ENCODE measurements at places on chromosomes 4 and X.

- DNase-seq: no peak
These were observed 62.5 kb downstream of the FSTL5 start for GRCh38 chr4:162101337-162101736.

- no peak for DNase-seq
These were observed 62.8 kb downstream of the LRBA start for GRCh38 chr4:150952167-150952845.

DNA sequence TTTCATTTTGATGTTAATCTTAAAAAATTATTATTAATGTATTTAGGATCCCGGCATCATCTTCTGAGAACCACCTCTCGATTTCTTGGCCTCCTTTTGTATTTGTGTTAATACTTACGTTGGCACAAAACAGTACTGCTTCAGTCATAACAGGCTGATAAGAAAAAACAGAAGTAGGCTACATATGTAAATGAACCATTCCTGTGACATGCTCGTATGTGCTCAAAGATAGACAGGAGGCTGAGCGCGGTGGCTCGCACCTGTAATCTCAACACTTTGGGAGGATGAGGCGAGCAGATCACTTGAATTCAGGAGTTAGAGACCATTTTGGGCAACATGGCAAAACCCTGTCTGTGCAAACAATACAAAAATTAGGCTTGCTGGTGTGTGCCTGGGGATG is 109.4 kb upstream of the H2AZ1 start:
- no peak for DNase-seq

DNA sequence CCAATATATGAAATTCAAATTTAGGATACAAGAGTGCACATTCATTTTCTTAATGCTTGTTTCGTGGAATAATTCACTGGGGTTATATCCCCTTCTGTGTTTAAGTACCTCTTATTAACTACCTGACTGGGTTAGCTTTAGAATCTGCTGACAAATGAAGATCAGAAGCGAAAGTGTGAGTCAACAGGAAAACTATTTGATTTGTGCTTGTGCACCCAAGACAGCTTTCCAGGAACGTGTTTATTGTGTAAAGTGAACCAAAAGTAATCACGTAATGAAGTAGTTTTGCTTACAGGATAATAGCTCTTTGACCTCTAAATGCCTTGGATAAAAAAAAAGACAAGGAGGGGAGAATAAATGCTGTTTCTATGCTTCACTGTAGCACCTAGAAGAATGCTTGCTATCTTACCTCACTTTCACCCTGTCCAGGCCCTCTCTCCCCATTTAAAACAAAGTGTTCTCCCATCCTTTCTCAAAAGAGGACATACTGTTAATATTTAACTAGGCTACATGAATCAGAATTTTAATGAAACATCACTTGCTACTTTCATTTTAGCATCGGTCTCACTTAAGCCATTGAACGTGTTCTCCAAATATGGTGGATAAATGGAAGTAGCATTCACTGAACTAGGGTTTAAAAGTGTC is 141.9 kb downstream of the THOC2 start:
- no peak for DNase-seq

GRCh38 chrX:39581411-39581810 is 516.3 kb downstream of the BCOR start:
- no peak for DNase-seq

DNA sequence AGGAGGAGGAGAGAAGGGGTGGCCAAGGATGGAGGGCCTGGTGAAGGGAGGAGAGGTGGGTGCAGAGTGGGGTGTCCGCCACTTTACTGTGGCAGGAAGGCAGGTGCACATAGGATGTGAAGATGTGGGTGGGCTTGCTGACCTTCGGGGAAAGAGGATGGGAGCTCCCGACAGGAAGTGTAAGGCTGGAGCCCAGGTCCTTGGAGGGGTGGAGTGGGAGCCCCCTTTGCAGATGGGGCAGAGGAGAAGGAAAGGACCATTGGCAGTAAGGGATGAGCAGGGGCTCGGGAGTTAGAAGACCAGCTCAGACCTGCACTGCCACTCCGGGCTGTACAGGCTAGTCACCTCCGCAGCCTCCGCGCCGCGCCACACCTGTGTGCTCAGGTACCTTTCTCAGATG is 89.5 kb downstream of the EVC start:
- DNase-seq: no peak

DNA sequence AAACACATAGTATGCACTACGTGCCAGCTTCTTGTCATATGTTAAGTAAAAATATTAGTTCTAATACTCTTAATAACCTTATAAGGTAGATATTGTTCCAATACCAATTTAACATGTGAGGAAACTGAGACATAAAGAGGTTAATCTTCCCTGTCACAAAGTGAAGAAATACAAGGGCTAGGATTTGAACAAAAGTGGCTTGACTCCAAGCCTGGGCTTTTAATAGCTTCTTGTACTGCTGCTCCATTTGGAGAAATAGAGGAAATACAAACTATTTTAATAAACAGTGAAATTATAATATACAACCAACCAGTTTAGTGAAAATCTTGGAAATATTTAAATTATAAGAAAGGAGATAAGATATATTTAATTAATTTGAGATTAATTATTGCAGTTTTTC is 33.2 kb downstream of the TLL1 start:
- DNase-seq: no peak

- no peak for DNase-seq
These were observed 168.1 kb downstream of the SCFD2 start for GRCh38 chr4:53197772-53198142.

DNA sequence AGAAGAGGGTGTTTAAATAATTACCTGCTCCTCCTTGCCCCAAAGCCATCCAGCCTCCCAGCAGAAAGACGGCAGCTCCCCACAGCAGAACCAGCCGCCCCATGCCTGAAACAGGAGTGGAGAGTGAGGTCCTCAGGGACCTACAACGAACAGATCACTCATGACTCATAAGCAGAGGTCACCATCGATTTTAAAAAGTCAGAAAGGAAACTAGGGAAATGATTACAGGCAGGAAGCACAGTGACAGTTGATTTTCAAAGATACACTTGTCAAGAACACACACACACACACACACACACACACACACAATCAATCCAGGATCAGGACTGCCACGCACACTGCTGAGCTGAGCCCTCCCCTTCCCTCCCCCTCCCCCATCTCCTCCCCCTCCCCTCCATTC is at the start of gene CRLF2:
Gene CRLF2 (minus strand): TSS at position 118 of the 400 bp plus-strand sequence. CDS start 15 bp downstream, at position 103.
- DNase-seq: no peak

- DNase-seq: no peak
These were observed 27.7 kb upstream of the TBC1D14 start for GRCh38 chr4:6881908-6882307.

DNA sequence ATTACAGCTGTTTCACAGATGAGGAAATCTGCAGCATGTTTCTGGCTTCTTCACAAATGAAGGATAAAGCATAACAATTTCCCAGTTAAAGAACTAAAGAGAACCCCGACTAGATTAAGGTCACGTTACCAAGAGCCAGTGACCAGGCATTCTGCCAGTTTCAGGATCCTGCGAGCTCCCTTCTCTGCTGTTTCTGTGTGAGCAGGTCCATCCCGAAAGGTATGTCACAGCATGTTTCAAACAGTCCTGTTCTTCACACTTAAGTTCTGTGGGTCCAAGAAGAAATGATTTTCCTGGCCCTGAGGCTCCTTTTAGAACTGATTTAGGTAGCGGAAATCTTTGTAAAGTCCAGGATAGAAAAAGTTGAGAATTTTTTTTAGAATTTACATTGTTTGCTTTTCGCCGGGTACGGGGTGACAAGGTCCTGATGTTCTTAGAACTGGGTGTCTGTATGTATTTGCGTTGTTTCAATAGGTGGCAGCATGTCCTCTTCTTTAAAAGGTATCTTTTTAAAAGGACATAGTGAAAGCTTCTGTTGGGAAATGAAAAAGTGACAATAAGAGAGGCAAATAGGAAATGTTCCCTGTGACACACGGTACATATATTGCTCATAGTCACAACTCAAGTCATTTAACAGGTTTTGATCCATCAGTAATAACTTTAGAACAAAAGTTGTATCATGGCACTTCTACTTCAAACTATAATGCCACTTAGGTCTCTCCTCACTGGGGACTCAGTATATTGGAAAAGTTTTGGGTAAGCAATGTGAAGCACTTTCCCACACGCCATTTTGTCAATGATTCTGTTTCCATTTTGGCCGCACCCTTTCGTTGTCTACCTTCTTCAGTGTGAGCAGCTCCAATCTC is 18.4 kb downstream of the IL21 start:
- peak; percentile 3 for DNase-seq

GRCh38 chrX:42976746-42977366 is 198.9 kb upstream of the PPP1R2C start:
- no peak for DNase-seq

DNA sequence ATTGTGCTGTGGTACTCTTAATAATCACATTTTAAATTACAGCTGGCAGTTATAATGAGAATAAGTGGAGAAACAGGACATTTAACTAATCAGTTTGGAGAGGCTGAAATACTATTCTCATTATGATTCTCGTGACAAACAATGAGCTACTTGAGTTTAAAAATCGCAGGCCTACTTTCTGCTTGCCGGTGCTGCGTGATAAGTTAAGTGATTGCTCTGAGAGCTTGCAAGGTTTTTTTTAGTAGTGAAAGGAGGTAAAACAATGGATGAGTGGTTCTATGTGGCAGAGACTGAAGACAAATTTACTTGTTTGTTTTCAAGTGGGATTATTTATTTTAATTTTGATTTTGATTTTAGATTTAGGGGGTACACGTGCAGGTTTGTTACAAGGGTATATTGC is 114.0 kb downstream of the RAPGEF2 start:
- no peak for DNase-seq

DNA sequence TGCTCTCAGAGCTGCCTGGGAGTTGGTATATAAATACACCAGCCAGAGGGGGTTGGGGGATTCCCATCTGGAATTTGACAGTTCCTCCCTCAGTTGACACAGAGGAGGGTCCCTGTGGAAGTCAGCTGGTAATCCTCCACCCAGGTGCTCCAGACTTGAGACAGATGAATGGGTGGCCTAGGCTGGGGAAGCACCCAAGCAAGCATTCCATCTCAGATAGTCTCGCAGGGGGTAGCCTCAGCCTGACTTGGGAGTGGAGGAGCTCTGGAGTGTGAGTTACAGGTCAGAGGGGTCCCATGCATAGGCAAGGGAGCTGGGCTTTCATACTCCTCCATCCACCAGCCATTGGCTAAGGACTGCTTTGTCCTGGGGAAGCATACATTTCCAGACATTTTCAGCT is 229.3 kb upstream of the BCOR start:
- DNase-seq: no peak

DNA sequence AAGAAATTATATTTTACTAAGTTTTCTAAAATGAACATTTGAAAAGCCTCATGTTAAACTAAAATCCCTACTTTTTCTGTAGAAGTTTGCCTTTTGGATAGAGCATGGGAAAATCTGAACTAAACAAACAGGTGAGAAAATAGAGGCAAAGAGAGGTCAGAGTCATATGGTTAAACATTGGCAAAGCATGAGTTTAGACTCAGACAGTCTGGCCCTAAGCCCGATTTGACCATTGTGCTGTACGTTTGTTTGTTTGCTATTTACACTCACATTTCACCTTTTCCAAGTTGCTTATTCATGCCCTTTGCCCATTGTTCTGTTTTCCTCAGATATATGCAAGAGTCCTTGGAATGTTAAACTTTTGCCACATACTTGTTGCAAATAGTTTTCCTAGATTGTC is 85.4 kb downstream of the TIGD2 start:
- DNase-seq: no peak

DNA sequence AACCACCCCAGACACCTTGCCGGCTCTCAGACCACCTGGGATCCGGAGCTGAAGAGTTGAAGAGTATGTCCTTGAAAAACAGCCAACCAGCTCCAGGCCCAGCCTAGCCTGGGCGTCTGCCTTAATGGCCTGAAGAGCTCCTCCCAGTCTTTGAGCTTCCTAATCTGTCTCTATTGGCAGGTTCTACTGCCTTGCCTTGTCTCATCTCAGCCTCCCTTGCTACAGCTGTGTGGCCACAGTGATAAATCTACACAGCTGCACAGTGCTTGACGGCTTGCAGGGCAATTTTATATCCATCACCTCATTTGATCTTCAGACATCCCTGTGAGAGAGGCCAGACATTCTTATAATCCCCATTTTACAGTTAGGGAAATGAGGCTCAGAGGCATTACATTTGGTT is 19.9 kb downstream of the AWAT2 start:
- no peak for DNase-seq

- no peak for DNase-seq
These were observed 1219.3 kb upstream of the PRKX start for GRCh38 chrX:4932790-4933189.

GRCh38 chrX:44915361-44915868 is 42.4 kb downstream of the KDM6A start:
- no peak for DNase-seq

DNA sequence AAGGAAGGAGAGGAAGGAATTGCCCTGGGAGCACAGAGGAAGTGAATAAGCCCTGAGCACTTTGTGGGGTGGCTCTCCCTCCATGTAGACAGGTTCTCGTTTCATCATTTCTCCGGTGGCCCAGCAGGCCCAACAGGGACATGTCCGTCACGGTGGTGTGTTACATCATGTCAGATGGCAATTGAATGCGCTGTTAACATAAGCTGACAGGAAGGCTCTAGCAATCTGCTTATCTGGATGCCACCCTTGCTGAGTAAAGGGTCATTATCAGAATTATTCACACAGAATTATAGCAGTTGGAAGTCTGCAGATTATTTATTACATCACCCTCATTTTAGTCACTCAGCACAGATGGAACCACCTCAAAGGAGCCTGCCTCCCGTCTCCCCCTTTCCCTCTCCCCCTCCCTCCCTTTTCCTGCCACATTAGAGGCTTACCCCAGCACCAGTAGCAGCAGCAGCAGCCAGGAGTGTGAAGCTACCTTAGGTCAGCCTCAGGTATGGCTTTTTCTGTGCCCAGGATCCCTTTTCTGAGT is 124.3 kb upstream of the TRIM2 start:
- no peak for DNase-seq

DNA sequence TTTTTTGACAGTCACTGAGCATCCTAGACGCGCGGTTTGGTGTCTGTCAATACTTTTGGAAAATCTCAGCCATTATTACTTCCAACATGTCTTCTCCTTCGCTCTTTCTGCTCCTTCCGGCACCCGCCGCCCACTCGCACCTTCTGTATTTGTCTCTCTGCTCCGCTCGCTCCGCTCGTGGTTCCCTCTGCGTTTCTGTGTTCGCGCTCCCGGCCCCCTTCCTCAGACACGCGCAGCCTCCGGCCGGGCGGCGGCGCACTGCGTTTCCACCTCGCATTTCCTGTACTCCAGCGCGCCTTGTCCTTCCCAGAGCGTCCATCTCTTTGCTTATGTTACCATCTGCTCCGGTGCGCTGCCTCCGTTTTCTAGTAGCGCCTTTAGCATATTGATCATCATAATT is 21.1 kb downstream of the PDE6B start:
- no peak for DNase-seq

- no peak for DNase-seq
These were observed 565.0 kb downstream of the TRIML1 start for GRCh38 chr4:188704288-188704687.

Measured in NCI-H510A treated with DMSO at 0.1 percent for 48 hours (cell line).